ENCODE measurements at places on chromosomes 6 and 20.

DNA sequence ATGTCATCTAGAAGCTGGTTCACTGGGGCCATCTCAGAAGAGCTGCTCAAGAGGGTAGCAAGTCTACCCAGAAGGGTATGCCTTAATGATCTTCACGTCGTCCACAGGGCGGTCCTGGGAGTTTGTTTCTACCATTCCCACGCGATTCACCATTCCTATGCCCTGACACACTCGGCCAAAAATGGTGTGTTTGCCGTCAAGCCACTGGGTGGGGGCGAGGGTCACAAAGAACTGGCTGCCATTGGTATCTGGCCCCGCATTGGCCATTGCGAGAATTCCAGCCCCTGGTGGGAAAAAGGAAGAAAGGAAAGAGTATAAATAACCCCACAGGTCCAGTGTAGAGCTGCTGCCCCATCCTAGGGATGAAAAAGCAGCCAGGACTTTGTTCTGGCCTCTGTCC, 16.5 kb upstream of the CPNE5 start:
- DNase-seq = no peak

DNA sequence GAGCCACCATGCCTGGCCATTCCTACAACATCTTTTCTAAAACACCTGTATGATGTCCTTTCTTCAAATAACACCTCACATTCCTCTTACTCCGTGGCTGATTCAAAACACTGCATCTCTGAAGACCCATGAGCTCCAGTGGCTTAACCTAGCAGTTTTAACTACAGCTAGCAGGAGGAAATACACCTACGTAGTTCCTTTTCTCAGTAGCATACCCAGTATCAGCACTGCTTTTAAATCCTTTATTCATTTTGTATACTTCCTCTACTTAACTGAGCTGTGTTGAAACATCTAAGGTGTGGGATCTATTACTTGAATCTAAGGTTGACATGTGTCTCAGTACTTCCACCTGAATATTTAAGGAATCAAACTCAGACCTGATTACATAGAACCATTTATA, 113.6 kb upstream of the CCDC28A start:
- no peak for DNase-seq

DNA sequence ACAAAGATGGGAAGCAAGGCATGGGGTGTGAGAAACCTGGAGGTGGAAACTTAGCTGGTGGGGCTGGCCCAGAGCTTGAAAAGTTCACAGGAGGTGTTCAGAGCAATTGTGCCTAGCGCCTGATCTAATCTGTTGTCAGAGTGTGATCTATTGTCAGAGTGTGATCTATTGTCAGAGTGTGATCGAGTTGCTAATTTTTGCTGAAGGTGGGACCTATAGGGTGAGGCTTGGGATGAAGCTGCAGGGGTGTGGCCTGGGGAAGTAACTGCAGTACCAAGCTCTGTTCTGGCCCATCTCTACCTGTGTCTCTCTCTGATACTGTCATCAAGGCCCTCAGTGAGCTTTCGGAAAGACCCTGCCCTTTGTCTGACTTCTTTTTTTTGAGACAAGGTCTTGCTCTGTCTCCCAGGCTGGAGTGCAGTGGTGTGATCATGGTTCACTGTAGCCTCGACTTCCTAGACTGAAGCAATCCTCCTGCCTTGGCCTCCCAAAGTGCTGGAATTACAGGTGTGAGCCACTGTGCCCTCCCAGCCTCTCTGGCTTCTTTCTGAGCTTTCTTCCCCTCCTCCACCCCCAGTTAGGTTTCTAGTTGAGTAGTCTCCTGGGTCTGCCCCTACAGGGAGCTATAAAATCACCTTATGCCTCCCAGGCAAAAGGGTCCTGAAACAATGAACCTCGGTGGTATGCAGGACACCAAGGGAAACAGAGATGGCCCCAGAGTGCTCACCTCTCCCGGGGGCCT, 150.8 kb upstream of the RNF24 start:
- DNase-seq = no peak

GRCh38 chr6:1424306-1424927, 35.0 kb downstream of the FOXF2 start:
- DNase-seq = peak; percentile 69

Data from HT-29 (cell line).